ENCODE measurements at places on chromosomes 11 and 22.

- DNase-seq = no peak
Measured at GRCh38 chr11:77449060-77449521, 24.8 kb downstream of the PAK1 start.

DNA sequence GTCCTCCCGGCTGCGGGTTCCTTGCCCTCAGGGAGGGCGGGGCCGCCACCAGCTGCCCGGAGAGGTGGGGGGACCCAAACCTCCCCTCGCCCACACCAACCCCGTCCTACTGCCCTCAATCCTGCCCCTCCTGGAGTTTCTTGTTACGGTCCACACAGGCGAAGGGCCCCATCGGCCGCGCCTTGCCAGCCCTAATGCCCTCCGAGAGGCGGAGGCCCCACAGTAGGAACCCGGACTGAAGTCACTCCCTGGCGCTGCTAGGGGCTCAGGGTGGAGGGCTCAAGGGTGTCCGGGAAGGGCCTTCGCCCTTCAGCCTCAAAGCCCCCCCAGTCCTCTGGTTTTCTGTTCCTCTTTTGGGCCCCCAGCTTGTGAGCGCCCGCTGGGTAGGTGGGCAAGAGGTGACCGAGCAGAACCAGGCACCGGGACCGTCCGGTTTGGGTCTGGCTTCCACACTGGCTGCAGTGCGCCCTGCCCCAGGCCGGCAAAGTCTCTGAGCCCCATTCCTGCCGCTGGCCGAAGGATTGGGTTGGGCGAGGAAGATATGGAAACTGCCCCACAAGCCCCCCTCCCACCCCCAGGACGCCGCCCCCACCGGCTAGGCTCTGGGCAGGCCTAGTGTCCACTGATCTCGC lies 24.5 kb downstream of the DUSP8 start:
- no peak for DNase-seq

- DNase-seq = no peak
Measured at GRCh38 chr11:17653611-17654010, 65.8 kb upstream of the MYOD1 start.

- DNase-seq = no peak
Measured at GRCh38 chr22:26671317-26672059, 14.1 kb downstream of the MIAT start.

DNA sequence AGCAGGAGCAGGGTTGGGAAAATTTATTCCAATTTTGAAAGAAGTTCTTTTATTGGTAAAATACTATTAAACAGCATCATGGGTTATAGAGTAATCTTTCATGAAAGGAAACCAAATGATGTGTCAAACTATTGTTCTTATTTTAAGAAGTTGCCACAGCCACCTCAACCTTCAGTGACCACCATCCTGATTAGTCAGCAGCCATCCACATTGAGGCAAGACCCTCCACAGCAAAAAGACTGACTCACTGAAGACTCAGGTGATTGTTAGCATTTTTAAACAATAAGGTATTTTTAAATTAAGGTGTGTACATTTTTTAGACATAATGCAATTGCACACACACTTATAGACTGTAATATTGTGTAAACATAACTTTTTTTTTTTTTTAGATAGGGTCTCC lies 3.7 kb upstream of the HEPHL1 start:
- no peak for DNase-seq

Data from cortex of kidney (tissue), 1 donor.